ENCODE measurements at places on chromosomes 3 and 15.

GRCh38 chr3:106347350-106347749, 478.5 kb upstream of the CBLB start:
- DNase-seq, result no peak

DNA sequence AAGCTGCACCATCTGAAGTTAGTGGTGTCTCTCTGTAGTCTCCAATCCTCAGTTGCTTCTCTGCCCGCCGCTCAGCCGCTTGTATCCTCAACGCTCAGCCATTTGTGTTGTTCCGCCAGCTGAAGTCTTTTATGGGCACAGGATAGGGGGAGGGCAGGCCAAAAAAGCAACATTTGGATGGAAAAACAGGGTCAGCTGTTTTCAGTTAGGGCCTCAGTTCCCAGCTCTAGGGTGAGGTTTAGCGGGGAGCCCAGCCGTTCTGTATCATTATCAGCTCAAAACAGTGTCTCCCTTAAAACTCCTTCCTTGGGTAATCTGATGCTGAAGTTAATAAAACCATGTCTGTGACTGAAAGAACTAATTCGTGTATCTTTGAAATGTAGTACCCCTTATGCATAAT, 329.5 kb upstream of the AZI2 start:
- DNase-seq, result no peak

DNA sequence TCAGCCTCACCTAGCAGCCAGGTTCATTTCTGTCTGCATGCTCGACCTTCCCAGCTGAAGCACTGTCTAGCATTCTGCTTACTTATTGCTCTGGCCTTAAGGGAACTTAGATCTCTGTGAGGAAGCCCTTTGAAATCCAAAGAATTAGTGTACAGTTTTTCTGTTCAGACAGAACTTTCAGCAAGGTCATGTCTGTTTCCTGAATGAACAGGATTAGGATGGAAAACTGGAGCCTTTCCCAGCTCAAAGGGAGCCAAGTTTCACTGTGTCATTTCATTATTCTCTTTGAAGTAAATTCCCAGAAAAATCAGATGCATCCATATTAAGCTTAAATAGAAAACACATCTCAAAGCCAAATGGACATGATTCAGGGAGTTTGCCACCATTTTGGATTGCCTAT, 457.3 kb upstream of the KCNMB2 start:
- no peak for DNase-seq

GRCh38 chr15:77243135-77243534, 172.2 kb upstream of the TSPAN3 start:
- DNase-seq, result no peak

DNA sequence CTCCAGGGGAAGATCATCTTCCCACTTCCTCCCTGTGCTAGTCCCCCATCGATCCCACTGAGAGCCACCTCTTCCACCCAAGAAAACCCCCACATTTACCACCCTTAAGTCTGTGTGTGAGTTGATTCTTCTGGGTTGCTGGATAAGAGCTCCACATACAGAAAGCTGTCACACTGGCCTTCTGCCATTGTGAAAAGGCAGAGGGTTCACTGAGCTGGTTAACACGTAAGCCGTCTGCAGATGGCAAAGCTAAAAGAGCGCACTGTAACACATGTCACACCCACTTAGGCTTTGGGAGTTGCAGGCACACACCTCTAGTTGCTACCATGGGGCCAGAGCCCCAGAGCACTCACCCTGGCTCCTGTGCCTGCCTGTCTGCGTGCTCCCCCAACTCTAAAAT, 309.8 kb upstream of the LRRC3B start:
- DNase-seq, result no peak

Data from CD4-positive, alpha-beta T cell treated with Interferon alpha-2 for 1 hour (primary cell).